ENCODE measurements at places on chromosomes 11 and 22. TPM values are rescaled to one million over a fixed set of nuclear protein-coding genes. Genes with fewer than 3 reads are reported as not detected.
A peak's percentile ranks its signal among the peaks of the same experiment; 100 is the strongest.

DNA sequence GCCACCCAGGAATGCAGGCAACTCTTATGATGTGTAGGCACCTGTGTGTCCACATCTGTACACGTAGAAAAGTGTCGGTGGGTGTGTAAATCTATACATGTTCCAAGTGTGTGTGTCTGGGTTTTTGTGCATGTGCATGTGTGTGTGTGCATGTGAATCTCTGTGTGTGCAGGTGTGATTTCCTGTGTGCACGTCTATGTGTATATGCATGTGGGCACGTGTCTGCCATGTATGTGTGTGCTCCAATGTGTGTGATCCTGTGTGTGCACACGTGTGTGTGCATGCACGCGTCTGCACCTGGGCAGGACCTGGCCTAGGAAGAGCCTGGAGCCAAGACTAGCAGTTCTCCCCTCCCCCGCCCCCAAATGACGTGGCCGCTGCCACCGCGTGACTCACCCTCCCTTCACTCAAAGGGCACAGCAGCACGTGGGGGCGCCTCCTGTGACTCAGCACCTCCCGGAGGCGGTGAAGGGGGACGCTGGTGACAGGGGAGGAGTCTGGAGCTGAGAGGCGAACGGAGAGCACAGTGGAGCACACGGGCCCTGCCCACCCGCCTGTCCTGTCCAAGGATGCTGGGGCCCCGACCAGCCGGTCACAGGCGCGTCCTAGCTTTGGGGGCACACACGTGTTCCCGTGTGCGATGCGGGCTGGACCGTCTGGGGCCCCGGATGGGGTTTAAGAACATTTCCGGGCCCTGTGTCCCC lies 10.1 kb downstream of the PIM3 start:
- peak; percentile 97 for DNase-seq
- H3K4me3 ChIP-seq, result peak overlapping the region; percentile 60
- H3K4me1 ChIP-seq, result peaks cover 58% of the 10 kb centered on the region
- H3K36me3 ChIP-seq, result no peaks in the 10 kb centered on the region

DNA sequence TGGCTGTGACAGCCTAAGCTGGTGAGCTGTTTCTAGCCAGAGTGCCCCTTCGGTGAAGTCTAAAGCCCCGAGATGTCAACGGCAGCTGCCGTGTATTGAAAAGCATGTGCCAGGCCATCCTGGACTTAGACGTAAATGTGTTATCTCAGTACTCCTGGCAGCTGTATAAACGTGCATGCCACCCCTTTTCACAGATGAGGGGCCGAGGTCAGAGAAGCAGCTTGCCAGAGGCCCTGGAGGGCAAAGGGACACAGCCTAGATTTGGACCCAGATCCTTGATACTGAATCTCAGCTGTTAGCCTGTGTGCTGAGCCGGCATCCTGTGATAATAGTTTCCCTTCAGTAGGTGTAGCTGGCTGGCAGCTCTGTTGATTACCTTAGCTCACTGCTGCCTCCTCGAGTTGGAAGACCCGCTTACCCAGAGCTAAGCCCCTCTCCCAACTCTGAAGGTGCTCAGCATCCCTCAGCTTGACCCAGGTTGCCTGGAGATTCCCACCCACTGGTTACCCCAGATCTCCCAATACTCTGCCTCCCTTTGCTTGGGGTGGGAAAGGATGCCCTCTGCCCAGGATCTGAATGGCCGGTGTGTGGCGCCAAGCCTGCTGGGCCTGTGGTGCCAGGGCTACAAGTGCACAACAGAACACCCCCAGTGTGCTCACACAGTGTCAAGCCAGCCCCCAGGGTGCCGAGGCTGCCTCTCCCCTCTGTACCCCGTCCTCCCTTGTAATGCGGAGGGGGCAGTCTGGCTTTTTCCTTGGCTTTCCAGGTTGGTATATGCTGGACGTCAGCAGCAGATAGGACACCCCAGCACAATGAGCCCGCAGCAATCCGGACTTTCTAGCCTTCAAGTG lies 59.8 kb upstream of the WNT7B start:
- no peaks in the 10 kb centered on the region for H3K27me3 ChIP-seq
- H3K4me1 ChIP-seq, result peaks cover 20% of the 10 kb centered on the region
- H3K4me3 ChIP-seq, result peak overlapping the region; percentile 68
- DNase-seq, result no peak
- H3K36me3 ChIP-seq, result no peaks in the 10 kb centered on the region
- peak overlapping the region; percentile 95 for H3K27ac ChIP-seq

Gene TEX54
- not detected for total RNA-seq

- H3K27ac ChIP-seq, result no peak overlapping the region
- no peaks in the 10 kb centered on the region for H3K36me3 ChIP-seq
- no peaks in the 10 kb centered on the region for H3K27me3 ChIP-seq
- H3K4me3 ChIP-seq, result no peak overlapping the region
Observed at GRCh38 chr11:93123351-93123898, 74.4 kb downstream of the SLC36A4 start.

GRCh38 chr22:39234867-39235687 lies 9.7 kb downstream of the PDGFB start:
- H3K4me1 ChIP-seq, result peaks cover 89% of the 10 kb centered on the region
- H3K36me3 ChIP-seq, result peaks cover 19% of the 10 kb centered on the region
- peaks cover 7% of the 10 kb centered on the region for H3K27me3 ChIP-seq
- DNase-seq, result peak; percentile 72

Gene FDX1
- total RNA-seq, result 19.5 TPM

DNA sequence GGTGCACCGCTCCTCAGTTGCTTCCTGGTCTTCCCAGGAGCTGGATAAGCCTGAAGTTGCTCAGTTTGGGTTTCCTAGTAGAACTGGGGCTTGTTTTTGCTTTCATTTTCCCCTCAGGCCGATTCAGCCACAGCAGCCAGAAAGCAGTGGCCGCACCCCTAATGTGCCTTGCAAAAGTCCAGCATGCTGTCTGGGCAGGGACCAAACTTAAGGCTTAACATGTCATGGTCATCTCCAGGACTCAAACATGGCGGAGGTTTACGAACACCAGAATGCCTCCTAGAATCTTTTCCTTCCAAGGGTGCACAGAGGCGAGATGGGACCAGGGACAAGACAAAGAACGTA lies 2.5 kb downstream of the GNG3 start:
- H3K36me3 ChIP-seq, result peaks cover 47% of the 10 kb centered on the region
- H3K4me3 ChIP-seq, result peak overlapping the region; percentile 61
- no peak for DNase-seq
- peaks cover 44% of the 10 kb centered on the region for H3K4me1 ChIP-seq

DNA sequence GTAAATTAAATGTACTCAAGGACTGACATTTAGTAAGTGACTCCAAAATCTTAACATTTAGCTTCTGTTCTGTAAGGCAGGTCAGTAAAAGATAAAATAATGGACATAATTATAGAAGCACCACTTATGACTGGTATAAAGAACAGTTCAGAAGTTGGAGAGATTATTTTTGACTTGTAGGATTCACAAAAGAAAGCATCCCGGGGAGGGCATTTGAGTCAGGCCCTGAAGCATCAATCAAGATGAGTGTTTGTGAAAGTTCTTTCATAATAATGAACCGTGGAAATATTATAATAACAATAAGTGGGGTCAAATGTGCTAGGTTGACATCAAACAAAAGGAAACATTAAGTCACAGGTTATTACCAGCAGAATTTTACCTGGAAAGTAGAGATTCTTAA lies 201.9 kb downstream of the DDX10 start:
- no peak overlapping the region for H3K27ac ChIP-seq
- no peak overlapping the region for H3K4me3 ChIP-seq
- H3K36me3 ChIP-seq, result no peaks in the 10 kb centered on the region

GRCh38 chr11:103550811-103551210 lies 441.6 kb downstream of the DYNC2H1 start:
- H3K36me3 ChIP-seq, result no peaks in the 10 kb centered on the region
- no peaks in the 10 kb centered on the region for H3K4me1 ChIP-seq
- H3K27me3 ChIP-seq, result no peaks in the 10 kb centered on the region
- DNase-seq, result no peak
- no peak overlapping the region for H3K27ac ChIP-seq

DNA sequence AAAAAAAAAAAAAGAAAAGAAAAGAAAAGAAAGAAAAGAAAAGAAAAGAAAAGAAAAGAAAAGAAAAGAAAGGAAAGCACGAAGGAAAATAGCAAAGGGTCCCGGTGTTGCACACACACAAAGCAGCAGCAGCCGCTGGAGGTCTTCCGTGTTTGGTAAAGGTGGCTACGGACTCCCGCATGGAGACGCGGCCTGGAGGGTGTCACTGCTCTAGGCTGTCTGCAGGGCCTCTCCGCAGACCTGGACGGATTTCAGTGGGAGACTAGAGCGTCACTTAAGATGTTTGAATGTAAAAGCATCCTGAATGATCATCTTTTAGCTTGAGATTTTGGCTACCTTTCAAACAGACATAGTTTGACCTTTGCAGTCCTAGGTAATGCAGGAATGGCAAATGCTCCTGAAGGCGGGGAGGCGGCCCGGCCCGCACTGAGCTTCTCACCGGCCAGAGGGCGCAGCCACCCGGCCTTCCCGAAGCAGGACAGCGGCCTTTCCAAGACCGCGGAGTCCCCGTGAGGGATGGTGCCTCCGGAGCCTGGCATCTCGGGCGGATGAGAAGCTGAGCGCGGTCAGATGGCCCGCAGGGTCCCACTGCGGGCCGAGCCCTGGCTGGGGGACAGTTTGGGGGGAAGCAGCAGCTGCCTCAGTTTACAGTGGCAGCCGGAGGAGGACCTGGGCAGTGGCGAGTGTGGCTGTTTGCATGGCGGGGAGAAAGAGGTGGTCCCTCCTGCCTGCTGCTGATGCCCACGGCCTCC lies 18.5 kb downstream of the KRTAP5-5 start:
- H3K36me3 ChIP-seq, result no peaks in the 10 kb centered on the region
- H3K4me3 ChIP-seq, result no peak overlapping the region
- H3K27me3 ChIP-seq, result peaks cover 10% of the 10 kb centered on the region
- H3K27ac ChIP-seq, result no peak overlapping the region
- no peak for DNase-seq
- peaks cover 6% of the 10 kb centered on the region for H3K4me1 ChIP-seq

GRCh38 chr11:116661056-116661455 lies 111.7 kb downstream of the BUD13 start:
- H3K4me1 ChIP-seq, result no peaks in the 10 kb centered on the region
- peaks cover 25% of the 10 kb centered on the region for H3K27me3 ChIP-seq
- no peaks in the 10 kb centered on the region for H3K36me3 ChIP-seq
- no peak overlapping the region for H3K27ac ChIP-seq
- no peak for DNase-seq
- no peak overlapping the region for H3K4me3 ChIP-seq

- H3K4me1 ChIP-seq, result peaks cover 59% of the 10 kb centered on the region
- H3K4me3 ChIP-seq, result no peak overlapping the region
- no peak overlapping the region for H3K27ac ChIP-seq
- no peak for DNase-seq
- no peaks in the 10 kb centered on the region for H3K36me3 ChIP-seq
Observed at GRCh38 chr11:48029681-48030290, 49.4 kb downstream of the PTPRJ start.

DNA sequence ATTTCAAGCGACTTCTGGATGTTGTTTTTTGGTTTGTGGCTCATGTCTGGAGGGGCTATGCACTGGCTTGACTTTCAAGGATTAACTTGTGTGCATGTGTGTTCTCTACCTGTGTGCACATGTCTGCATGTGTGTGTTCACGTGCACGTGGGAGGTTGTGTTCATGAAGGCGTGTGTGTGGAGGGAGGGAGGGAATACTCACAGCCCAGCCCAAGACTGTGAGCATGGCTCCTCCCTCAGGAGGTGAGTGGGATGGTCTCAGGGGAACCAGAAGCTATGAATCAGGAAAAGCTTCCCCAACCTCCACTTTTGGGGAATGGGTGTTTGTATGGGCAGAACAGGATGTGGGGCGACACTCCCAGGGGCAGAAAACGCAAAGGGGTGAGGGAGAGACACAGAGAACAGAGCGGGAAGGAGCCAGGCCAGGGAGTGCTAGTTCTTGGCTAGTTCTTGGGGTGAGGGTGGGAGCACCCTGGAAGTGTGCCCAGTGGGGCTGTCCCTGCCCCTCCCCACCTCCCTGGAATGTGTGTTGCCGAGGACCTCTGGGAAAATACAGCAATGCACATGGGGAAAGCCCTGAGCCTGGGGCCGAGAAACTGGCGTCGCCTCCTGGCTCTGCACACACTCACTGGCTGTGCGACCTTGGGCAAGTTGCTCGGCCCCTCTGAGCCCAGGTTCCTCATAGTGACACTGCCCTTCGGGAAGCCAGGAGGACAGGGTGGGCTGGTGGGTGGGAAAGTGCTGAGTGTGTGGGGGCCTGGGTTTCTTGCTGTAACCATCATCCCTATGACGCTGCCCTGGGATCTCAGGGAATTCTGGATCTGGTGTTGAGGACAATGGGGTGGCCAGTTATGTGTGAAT lies 16.9 kb upstream of the ALX4 start:
- H3K27me3 ChIP-seq, result peaks cover 87% of the 10 kb centered on the region
- no peak for DNase-seq
- no peaks in the 10 kb centered on the region for H3K4me1 ChIP-seq
- no peak overlapping the region for H3K27ac ChIP-seq
- no peak overlapping the region for H3K4me3 ChIP-seq

- H3K4me1 ChIP-seq, result peaks cover 33% of the 10 kb centered on the region
- H3K4me3 ChIP-seq, result peak overlapping the region; percentile 69
- H3K27ac ChIP-seq, result peak overlapping the region; percentile 75
- H3K36me3 ChIP-seq, result peaks cover under 1% of the 10 kb centered on the region
- H3K27me3 ChIP-seq, result no peaks in the 10 kb centered on the region
- DNase-seq, result peak; percentile 73
Observed at GRCh38 chr11:111977146-111978027, 40.2 kb downstream of the DIXDC1 start.

Gene NFRKB
- 25.5 TPM for total RNA-seq

DNA sequence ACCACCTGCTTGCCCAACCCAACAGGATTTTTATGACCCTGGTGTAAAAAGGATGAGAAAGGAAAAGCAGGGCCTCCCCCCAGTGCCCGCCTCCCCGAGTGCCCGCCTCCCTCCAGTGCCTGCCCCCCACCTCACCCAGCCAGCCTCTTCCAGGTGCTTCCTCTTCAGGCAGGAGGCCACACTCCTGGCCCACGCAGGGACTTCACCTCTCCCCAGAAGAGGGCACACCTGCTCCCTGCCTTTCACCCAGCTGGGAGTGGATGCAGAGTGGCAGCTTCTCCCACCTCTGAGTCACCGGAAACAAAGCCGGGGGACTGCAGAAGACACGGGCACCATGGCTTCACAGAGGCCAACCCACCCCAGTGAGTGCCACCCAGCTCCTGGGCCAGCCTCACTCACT lies 16.1 kb downstream of the CPT1A start:
- DNase-seq, result no peak
- peaks cover 17% of the 10 kb centered on the region for H3K36me3 ChIP-seq
- no peak overlapping the region for H3K27ac ChIP-seq
- peaks cover 44% of the 10 kb centered on the region for H3K4me1 ChIP-seq
- no peaks in the 10 kb centered on the region for H3K27me3 ChIP-seq

DNA sequence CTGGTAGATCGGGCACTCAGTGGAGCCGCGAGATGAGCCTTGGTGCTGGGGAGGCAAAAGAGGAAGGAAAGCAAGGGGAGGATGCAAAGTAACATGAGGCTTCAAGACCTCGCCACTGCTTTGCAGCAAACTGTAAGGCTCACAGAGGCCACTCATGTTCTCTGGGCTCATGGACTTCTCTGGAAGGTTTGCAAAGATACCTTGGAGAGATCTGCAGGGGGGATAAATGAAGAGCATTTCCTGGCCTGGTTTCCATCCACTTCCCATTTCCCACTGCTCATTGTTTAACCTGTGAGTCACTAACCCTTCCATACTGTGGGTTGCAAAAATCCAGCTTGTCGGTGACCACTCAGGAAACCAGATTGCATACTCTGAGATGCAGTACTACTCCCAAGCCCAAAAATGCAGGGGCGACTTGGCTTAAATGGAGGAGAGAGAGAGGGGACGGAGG lies 38.5 kb downstream of the OSBP2 start:
- no peaks in the 10 kb centered on the region for H3K36me3 ChIP-seq
- no peak for DNase-seq
- H3K27me3 ChIP-seq, result no peaks in the 10 kb centered on the region
- H3K4me1 ChIP-seq, result no peaks in the 10 kb centered on the region
- no peak overlapping the region for H3K27ac ChIP-seq
